ENCODE measurements at places on chromosomes 11 and 22.

GRCh38 chr11:47318166-47318565 lies 34.3 kb downstream of the MYBPC3 start:
- no peak for DNase-seq

- DNase-seq = no peak
Measured at GRCh38 chr11:116062490-116063171, 558.4 kb upstream of the CADM1 start.

- peak; percentile 80 for DNase-seq
Measured at GRCh38 chr11:61791737-61792309, 576 bp downstream of the TMEM258 start.

DNA sequence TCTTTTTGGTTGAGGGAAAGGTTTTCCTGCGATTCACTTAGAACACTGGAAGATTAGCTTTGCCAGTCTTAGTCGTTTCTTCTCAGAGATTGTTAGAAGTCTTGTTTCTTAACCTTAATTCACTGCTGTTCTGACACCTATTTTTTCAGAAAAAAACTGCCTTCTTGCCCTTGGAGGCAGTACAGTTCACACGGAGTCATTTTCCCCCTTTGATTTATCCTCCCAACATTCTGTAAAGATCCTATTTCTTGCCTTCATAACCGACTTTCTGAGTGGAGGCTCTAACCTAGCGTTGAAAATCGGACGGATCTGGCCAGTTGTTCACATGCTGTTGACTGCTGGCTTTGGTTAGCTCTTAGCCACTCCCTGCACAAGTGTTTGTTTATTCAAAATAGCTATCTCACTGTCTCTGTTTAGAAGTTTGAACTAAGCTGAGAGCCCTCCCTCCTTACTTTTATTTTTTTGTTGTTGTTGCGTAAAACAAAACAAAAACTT lies 737 bp downstream of the BCL2L13 start:
- DNase-seq = peak; percentile 33

GRCh38 chr11:57251491-57252104 lies 14.5 kb upstream of the APLNR start:
- no peak for DNase-seq

DNA sequence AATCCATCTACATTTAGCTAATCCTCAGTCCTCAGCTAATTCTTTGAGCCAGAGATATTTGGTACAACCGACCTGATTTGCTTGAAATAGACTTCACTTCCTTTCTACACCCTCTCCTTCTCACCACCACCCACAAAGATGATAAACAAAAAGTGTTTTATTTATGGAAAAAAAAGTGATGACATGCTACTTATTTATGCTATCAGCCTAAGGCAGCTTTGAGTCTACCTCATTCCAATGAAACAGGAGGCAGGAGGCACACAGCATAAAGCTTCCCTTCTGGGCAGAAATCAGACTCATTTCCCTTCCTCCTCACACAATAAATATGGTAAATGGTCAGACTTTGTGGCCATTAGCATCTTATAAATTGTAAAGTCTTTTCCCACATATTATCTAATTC lies 325.7 kb downstream of the SOX6 start:
- no peak for DNase-seq

GRCh38 chr11:105108247-105108646 lies 31.3 kb downstream of the CARD18 start:
- DNase-seq = no peak

GRCh38 chr11:87456499-87456898 lies 418.8 kb downstream of the TMEM135 start:
- DNase-seq = no peak

DNA sequence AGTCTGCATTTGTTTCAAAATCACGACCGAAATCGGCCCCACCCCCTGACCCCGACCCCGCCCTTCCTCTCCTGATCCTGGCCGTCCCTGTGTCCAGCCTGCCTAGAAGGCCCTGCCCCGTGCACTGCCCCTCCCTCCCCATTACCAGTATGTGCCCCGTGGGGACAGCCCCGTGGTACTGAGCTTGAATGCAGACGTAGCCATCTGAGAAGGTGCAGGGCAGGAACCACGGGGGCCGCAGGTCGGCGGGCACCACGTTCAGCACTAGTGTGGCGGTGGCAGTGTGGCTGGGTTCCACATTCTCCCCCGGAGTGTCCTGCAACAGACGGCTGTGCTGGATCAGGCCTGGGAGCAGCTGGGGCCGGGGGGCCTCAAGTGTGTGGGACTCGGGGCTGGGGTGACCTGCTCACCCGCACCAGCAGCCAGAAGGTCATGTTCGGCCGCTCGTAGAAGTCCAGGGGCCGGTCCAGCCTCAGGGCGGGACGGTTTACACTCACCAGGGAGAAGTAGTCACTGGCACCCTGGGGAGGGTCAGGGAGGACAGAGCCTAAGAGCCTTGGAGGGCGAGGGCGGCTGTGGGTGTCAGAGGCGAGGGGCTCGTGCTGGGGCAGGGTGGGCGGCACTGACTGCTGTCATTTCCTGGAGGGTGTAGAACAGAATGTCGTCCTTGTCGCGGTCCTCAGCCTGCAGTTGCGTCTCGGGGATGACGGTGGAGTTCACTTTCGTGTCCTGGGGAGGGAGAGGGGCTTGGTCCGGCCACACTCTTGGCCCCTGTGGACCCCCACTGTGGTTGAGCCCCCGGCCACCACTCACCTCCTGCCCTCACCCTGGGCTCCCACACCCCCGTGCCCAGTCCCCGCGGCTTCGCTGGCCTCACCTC lies 3.6 kb downstream of the CDHR5 start:
- no peak for DNase-seq

DNA sequence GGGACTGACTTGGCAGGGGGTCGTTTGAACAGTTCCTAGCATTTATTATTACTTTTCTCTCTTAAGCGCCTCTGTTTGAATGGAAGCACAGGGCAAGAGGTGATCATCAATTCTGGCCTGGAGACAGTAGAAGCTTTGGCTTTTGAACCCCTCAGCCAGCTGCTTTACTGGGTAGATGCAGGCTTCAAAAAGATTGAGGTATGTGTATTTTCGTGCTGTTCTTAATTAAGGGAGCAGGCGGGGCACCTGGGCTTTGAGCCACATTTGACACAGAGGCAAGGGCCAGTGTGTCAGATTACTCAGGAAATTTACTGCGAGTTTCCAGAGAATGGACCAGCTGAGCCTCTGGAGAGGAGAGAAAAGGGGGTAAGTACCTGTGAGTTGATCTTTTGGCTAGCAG lies 102.4 kb upstream of the SORL1-AS1 start:
- DNase-seq = no peak

DNA sequence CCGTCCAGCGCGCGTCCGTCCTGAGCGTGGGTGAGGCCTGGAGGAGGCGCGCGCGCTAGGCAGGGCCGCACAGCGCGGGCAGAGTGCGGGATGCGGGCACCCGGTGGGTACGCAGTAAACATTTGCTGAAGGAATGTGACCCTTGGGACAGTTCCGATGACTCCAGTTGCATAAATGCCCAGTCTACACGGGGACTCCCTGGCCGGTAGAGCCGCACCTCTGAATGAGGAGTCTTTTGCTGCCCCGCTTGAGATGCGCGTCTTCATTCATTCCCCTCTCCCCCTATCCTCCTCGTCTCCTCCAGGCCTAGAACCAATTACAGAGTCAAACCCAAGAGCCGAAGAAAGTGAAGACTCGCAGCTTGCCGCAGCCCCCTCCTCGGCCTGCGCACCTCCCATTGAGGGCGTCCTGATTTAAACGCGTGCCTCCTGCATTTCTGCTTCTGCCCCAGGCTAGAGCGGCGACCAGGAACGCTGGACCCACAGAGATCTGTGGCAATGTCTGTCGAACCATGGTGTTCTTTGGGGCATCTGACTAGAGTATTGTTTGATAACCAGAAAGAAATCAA lies 729 bp upstream of the CHKB start:
- peak; percentile 63 for DNase-seq

GRCh38 chr11:44563711-44564110 lies 1.8 kb upstream of the CD82 start:
- DNase-seq = no peak

DNA sequence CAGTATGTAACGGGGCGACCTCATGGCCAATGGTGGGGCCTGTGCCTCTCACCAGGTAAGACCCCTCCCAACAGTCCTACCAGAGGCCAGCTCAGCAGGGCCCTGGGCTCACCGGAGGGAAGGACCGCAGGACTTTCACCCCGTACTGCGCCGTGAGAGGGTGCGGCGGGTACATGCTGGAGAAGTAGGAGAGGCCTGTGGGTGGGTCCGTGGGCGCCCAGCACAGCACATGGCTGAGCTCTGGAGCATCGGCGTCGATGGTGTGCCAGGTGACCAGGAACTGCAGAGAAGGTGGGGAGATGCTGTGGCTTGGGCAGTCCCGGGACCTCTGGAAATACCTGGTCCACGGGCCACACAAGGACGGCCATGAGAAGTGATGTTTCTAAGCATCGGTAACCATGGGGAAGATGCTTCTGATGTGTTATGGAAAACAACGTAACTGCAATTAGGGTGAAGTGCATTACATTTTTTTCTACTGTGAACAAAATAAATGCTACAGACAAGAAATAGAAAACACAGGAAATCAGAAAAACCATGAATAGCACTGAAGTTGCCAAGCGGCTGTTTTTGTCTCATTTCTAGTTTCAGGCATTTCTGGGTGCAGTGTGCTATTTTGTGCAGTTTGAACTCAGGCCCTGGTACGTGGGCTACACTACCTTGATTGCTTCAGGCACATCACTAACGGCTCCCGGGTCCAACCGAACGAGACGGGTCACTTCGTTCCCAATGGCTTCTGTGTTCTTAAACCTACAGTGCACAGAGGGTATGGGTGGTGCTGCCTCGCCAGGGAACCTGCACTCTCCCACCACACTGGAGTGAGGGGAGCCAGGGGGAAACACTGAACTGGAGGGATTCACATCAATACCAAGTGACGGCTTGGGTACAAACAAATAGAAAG lies 46.5 kb upstream of the SERPIND1 start:
- no peak for DNase-seq

DNA sequence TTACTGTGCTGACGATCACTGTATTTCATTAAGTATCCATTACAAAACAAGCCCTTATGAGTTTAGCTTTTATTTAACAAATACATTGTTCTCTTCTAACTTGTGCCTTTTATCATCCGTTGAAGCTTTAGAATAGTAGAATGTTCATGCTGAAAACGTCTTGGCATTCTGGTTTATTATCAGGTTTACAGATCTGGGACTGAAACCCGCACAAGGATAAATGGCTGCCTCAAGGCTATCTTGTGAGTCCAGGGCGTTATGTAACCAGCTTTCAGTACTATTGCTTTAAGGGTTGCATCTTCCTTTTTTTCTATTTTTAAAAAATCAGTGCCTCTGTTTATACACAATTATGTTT lies 66.6 kb upstream of the PRODH start:
- DNase-seq = no peak

- DNase-seq = no peak
Measured at GRCh38 chr22:44179196-44179988, 1.3 kb upstream of the PARVG start.

DNA sequence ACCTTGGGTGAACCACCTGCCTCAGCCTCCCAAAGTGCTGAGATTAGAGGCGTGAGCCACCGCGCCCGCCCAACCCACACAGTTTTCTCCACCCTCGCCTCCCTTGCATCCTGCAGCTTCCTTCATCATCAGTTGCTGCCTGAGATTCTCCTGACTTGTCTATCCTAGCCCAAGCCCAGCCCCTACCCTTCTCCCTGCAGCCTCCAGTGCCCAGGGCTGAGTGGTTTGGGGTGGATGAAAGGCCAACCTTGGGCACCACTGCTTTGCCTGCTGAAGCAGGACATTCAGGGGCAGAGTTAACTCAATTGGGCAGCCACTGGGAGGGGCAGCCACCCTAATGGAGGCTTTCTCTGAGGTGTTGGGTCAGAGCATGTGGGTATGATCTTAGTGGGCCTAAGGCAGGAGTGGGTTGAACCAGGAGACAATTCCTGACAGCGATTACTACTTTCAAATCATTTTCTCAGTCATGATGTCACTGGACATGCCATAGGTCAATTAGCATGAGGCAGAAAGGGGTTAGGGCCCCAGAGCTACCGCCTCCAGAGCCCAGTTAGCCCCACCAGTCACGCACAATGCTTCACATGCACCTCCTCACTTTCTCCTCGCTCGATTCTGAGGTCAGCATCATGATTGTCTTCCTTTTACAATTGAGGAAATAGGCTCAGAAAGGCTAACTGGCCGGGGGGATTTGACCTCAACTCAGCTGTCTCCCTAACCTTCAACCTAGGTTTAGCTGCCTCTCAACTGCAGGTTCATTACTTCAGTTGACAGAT lies 1.0 kb upstream of the FKBP2 start:
- no peak for DNase-seq

- DNase-seq = no peak
Measured at GRCh38 chr22:48217596-48217995, 1455.1 kb downstream of the TBC1D22A start.

- no peak for DNase-seq
Measured at GRCh38 chr11:28619846-28620540, 511.8 kb downstream of the METTL15 start.

- no peak for DNase-seq
Measured at GRCh38 chr11:95734009-95734572, 55.5 kb downstream of the FAM76B start.

Data from GM23338 (cell line).